Stimulated activated CD8-positive, alpha-beta memory T cell treated with anti-CD3 and anti-CD28 coated beads, Interleukin-15, amount 100 ng/mL, for 24 hours (primary cell): ENCODE measurements at places on chromosomes 4 and X.

- no peak for DNase-seq
These were observed 18.1 kb downstream of the SMIM31 start for GRCh38 chr4:164772076-164772475.

DNA sequence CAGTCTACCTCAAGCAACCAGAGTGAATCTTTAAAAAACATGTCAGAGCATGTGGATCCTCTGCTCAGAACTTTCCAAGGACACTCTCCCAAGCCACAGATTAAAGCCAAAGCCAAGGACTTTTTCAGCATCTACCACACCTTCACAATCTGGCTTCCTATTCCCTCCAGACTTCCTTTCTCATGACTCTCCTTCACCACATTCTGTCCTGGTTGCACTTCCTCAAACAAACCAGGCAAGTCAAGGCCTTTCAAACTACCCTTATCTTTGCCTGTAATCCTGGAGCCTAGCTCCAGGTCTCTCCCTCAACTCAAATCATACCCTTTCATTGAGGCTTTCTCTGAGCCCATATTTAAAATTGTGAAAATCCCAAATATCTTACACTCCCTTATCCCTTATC is 191.6 kb upstream of the GALNTL6 start:
- DNase-seq, result no peak

GRCh38 chr4:59339631-59340030 is 1860.5 kb upstream of the ADGRL3 start:
- no peak for DNase-seq

DNA sequence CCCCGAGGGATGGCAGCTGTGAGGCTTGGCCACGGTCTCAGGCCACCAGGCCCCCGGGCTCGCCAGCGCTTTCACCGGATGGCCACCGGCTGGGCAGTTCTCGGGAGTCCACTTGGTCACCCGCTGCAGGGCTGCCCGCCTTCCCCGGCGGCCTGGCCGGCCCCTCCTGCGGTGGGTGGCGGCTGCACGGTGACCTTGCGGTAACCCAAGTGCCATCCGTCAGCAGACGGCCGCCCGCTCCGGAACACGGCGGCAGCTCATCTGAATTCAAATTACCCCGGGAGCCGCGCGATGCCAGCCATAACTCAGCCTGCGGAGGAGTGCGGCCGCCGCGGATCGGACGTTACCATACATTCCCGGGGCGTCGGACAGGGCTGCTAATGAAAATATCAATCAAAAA is 60.7 kb downstream of the FAM53A start:
- DNase-seq, result no peak

DNA sequence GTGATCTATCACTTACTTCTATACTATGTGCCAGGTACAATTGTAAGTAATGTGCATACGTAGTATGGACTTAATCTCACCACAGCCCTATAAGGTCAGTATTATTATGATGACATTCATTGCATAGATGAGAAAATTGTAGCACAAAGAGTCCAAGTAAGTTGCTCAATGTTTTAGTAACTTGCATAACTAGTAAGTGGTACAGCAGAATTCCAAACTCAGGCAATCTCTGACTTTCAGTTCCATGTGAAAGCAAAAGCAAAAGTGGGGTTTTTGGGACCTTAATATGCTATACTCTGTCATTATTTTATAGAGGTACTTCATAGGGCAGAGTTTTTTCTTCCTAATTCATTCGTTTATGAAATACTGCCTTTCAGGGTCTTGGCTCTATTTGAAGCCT is 188.8 kb upstream of the VEGFC start:
- DNase-seq, result no peak

GRCh38 chrX:25599061-25599460 is 539.1 kb upstream of the MAGEB18 start:
- no peak for DNase-seq
